Stimulated activated CD4-positive, alpha-beta T cell treated with anti-CD3 and anti-CD28 coated beads, TNF-alpha, amount 100 ng/mL, for 4 hours (primary cell): ENCODE measurements at places on chromosomes 3 and 15.

DNA sequence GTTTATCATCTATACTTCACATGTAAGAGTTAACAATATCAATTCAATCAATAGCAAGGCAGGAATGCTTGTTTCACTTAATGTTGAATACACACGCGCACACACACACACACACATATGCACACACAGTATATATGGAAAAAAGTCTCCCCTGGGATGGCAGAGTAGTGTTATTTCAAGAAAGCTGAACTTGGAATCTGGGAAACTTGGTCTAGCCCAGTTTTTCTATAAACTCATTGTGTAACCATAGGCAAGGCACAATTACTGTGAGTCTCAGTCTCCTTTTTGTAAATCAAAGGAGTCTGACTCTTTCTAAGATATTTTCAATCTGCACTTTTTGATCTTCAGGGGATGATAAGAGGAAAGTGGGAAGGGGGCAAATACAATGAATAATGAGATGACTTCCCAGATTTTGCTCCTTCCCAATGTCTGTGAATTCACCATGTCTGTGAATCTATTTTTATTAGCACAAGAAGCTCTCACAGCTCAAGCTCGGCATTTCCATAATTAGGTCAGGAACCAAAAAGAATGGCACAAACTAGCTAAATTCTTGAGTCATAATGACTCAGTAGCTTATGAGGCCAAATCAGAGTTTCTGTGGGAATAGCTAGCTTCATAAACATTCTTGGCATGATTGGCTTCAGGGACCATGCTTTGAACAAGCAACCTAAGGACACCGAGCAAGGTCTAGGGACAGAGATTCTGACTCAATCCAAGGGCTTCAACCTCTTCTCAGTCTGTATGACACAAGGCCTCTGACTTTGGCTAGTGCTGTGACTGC, 227.4 kb upstream of the DCBLD2 start:
- no peak for DNase-seq

DNA sequence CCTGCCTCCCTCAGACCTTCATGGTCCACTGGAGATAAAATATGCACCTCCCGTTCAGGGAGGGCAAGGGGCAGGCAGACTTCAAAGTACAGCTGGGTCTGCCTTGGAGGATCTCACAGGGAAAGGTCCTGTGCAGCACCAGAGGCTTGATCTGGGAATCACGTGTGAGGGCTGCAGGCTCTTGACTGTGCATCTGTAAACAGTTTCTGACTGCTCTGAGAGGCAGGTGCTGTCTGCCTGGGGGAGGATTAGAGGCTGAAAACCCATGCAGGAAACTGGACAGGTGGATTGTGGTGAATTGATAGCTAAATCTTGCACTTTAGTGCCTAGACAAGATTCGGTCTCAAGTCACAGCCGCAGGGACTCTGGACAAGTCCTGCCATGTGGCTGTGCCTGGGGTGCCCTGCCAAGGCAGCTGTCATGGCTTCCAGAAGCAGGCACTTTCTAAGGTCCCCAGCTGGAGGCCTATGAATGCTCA, 239.3 kb downstream of the EPHB1 start:
- DNase-seq, result no peak

GRCh38 chr3:195809291-195809785, 2.4 kb downstream of the MUC4 start:
- DNase-seq, result no peak

DNA sequence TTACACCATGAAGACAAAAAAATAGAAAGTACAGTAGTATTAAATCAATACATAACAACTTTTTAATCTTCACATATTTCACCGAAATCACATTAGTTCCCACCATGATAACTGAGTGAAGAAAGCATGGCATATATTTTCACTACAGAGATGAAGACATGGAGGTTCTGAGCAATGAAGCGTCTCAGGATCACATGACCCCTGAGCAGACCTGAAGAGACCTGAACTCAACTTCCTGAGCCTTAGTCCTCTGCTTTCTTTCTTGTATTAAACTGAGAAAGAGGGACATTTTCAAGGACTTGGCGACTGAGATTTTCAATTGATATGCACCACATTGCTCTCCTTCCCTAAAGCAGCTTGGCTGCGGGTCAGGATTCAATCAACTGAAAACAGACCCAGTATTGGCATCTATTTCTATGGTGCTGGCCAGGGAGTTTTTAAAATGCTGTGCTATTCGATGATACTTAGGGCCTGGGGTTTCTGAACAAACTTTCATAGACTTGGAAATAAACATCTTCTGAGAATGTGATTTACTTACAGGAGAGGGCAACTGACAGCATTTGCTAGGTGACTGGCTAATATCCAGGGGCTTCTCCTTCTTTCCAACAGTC, 165.1 kb downstream of the LSAMP start:
- DNase-seq, result no peak

- no peak for DNase-seq
Measured at GRCh38 chr15:92653836-92654539, 1.6 kb downstream of the FAM174B start.

DNA sequence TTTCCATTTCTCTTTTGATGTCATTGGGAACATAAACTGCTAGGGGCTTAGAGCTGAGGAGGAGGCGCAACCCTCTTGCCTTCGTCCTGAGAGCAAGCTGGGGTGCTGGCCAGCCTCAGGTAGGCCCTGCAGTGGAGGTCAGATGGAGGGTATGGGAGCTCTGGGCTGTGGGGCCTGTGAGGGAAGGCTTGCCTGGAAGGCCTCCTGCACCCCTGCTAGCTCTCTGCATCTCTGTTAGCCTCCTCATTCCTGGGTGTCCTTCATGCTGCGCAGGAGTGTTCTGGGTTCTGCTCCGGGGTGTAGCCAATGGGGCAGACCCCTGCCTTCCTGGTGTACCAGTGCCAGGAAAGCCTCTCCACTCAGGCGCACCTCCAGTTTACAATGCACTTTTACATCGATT, 11.8 kb downstream of the GP5 start:
- no peak for DNase-seq

GRCh38 chr15:75349851-75350588, 3.2 kb downstream of the NEIL1 start:
- peak; percentile 34 for DNase-seq

DNA sequence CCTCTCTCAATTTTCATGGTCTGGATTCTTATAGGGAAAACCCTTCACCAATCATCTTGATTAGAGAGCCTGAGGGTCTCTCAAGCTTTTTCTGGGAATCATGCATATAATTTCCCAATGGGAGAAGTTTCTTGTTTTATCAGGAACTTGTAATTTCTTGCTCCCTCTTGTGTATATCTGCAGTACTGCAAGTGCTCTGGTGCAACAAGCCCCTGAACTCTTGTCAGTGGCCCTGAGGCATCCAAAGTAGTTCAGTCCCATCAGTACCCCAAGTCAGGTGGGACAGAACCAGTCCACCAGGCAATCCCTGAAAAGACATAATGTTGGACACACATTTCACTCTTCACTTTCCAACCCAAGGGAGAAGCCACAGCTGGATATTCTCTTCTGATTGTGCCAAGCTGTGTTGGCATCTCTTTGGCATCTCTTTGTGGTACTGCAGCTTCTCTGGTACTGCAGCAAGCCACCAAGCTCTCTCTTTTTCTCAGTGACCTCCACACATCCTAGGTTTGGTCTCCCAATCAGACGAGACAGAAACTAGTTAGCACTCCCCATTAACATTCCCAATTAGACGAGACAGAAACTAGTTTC, 214.5 kb downstream of the ZIC4 start:
- no peak for DNase-seq

- DNase-seq, result peak; percentile 25
Measured at GRCh38 chr3:15291589-15292541, 40.5 kb downstream of the SH3BP5 start.

- DNase-seq, result no peak
Measured at GRCh38 chr15:40115670-40116093, 7.0 kb upstream of the BMF start.

GRCh38 chr15:80576519-80577090, 118.5 kb upstream of the ABHD17C start:
- no peak for DNase-seq

DNA sequence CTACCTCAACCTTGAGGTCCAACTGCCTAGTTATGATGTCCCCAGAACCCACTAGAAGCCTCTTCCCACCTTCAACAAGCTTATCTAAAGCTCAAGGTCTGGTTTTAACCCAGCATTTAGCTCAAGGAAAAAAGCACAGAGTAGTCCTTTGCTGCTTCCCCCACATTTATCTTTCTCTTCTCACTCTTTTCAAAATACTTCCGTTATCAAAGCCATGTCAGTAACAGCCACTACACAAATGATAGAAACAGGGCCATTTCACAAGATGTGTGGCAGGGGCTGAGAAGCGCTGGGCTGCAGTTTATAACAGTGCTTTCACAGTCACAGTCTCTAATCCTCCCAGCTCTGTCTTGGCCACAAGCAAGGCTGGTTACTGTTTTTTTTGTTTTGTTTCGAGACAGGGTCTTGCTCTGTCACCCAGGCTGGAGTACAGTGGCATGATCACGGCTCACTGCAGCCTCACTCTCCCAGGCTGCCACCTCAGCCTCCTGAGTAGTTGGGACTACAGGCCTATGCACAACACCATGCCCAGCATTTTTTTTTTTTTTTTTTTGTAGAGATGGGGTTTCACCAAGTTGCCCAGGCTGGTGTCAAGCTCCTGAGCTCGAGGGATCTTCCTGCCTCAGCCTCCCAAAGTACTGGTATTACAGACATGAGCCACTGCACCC, 218.8 kb downstream of the OSBPL10 start:
- DNase-seq, result no peak

DNA sequence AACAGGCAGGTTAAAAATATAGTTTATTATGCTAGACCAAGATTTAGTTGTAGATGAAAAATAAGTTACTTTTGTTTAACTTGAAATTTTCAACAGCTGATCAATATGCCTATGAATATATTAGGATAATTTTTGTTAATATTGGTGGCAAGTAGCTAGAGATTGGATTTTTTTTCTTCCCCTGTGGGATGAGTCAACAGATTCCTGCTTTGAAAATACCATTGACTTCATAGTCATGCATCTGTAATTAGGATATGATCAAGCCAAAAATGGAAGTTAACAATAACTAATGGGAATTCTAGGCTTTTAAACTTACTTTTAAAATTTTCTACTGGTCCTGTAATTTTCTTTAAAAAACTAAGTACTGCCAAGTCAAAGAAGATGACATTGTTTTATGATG, 211.7 kb downstream of the ZIC1 start:
- DNase-seq, result no peak

GRCh38 chr15:81530271-81530691, 156.3 kb upstream of the TMC3 start:
- DNase-seq, result no peak

GRCh38 chr15:78223396-78224022, 10.9 kb downstream of the ACSBG1 start:
- no peak for DNase-seq

GRCh38 chr3:47016934-47017435, 37.5 kb downstream of the NBEAL2 start:
- no peak for DNase-seq

GRCh38 chr3:112539825-112540650, 21.7 kb downstream of the ATG3 start:
- no peak for DNase-seq

DNA sequence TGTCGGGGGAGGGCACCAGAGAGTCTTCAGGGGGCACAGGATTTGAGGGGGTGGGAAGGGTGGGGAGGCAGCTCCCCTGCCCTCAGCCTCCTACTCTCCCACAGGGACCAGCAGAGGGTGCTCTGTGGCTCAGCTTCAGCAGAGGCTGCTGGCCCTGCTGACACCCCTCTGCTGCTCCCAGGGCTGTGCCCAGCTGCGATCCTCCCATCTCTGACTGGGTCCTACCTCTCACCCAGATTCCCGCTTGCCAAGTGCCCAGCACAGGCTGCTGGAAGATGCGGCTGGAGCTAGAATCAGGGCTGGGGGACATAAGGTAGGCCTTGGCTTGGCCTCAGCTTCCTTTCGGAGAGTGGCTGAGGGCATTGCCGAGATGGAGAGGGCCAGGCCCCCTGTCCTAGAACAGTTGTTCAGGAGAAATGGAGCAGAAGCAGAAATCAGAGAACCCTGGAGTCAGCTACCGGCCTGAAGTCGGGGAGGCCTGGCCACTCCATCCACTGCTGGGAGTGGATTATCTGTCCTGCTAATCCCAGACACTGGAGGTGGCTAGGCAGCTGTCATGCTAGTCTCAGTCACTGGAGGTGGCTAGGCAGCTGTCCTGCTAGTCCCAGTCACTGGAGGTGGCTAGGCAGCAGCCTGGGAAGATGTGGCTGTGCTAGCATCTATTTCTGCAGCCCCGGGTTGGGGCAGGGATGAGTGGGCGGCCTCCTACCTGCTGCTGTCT, 3.9 kb downstream of the GRM2 start:
- DNase-seq, result no peak
